ENCODE measurements at places on chromosomes 7 and 10.
A peak's percentile ranks its signal among the peaks of the same experiment; 100 is the strongest.

DNA sequence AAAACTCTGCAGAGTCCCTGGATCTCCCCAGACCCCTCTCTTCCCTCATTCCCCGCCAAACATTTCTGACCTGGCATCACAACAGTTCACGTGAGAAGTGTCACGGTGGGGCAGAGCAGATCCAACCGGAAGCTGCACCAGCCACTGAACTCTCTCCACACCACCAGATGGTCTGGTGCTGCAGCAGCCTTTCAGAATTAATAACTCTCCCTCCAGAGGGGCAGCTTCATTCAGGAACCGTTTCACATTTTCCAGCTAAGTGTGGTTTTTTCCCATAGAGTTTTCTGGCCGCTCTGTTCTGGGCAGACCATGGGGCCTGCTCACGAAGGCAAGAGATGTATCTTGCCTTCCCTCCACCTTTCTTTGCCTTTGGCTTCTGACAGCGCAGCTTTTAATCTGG is 486.7 kb upstream of the GALNT17 start:
- no peak for DNase-seq

- DNase-seq = no peak
These were observed 36.0 kb downstream of the MAT1A start for GRCh38 chr10:80253266-80253962.

- no peak for DNase-seq
These were observed 25.5 kb downstream of the NYAP1 start for GRCh38 chr7:100509231-100509630.

- no peak for DNase-seq
These were observed 31.2 kb downstream of the ZNRF2 start for GRCh38 chr7:30315589-30315988.

DNA sequence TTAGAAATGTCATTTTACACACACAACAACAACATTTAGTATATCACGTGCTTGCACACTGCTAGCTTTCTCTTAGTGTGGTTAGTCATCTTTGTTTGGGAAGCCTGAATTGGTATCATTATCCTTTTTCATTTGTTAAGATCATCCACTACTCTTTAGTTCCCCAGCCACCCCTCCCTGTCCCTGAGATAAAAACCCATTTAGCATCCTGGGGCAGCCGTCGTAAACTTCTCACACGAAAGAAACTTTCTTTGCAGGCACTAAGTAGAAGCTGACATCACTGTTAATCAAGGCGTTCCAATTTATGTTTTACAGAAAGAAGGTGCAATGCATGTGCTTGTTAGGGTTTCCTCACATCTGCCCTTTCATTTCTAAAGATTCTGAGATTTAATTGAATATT is 475.1 kb upstream of the FZD8 start:
- DNase-seq = no peak

DNA sequence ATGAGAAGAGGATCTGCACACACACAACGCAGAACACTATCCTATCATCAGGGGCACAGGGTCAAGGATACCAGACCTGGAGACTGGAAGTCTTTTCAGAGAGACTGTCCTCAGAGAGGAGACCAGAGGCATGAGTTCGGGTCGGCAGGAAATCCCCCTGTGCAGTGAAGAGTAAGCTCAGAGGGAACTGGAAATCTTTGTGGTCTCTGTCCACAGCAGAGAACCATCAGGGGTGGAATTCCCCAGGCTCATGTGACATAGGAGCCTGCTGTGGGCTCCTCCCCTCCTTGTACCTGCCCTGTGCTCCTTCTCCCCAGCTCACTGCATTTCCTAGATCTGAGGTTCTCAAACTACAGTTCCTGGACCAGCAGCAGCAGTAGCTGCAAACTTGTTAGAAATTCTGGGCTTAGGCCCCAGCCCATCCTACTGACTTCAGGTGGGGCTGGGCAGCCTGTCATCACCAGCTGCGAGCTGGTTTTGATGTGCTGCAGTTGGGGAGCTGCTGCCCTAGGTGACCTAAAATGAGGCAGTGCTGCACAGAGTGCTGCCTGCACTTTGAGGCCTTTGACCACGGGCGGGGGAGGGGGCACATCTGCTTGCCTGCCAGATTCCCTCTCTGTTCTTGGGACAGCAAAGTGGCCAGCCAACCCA is 2.4 kb downstream of the ZMIZ2 start:
- no peak for DNase-seq

- no peak for DNase-seq
These were observed 9.4 kb downstream of the SLC35B4 start for GRCh38 chr7:134307320-134307719.

DNA sequence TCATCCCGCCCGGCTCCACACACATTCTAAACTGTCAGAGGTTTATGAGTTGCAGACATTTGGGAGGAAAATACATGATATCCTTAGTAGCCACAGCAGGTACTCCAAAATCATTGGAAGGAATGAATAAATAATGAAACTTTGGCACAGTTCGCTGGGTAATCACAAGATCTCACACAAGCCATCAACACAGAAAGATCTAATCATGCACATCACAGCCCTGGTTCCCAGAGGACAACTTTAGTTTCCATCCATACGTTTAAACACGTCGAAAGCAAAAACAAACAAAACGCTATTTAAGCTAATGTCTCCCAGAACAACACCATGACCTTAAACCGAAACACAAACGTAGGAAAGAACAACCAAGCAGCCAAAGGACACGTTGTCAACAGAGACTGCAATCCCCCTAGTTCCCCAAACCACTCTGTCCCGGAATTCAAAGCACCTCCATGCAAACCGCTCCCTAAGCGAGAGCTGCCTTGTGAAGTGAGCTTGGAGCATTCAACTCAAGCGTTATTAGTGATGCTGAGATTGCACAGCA is 12.3 kb downstream of the SVIL start:
- DNase-seq = peak; percentile 9

DNA sequence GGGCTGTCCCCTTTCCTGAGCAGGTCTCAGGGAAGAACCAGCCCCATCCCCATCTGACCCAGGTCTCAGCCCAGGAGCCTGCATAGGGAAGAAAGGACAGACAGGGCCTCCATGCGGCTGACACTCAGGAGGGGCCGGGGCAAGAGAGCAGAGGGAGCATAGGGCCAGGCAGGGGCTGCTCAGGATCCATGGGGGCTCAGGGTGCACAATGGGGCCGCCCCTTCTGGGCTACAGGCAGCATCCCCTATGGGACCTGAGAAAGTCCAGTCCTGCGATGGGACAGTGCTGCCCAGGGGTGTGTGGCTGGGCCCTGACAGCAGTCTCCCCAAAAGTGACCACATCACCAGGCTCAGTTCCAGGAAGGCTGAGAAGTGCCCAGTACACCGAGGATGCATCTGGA is 32.7 kb upstream of the ZNF735 start:
- DNase-seq = no peak

GRCh38 chr10:102802920-102803534 is 34.2 kb downstream of the CYP17A1 start:
- DNase-seq = no peak

DNA sequence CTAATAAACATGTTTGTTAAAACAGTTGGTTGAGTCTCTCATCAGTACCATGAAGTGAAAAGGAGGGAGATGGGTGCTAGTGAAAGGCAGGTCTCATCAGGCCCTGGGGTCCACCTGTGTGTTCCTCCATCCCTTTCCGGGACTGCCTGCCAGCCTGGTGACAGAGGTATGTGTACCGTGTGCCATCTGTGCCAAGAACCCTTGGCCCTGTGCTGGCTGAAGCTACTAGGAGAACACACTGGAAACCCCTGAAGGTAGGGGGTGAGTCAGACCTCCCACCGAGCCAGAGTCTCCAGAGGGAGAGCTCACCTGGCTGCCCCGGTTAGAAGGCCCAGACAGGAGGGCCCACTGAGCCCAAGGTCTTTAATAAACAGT is 2.3 kb downstream of the DDIT4 start:
- no peak for DNase-seq

GRCh38 chr7:7219216-7219615 is 36.9 kb downstream of the C1GALT1 start:
- no peak for DNase-seq

DNA sequence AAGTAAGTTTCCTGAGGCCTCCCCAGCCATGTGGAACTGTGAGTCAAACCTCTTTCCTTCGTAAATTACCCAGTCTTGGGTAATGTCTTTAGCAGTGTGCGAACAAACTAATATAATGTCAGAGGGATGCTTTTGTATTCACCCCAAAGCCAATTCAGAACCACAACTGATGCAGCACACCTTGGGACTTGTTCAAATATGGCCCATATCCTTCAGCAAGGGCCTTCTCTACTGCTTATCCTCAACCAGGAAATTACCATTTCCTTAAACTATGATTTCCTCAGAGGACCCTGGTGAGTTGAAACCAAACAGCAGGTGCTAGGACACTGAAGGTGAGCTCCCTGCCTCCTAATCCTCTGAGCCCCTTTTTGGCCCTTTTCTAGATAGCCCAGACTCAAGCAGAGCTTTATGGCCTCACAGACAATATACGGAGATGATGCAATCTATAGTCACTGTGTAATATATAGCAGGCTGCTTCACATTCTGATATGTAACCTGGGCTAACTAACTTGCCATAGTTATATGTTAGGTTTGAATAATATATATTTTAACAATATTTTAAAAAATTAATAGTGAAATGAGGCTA is 15.2 kb downstream of the SRI start:
- no peak for DNase-seq
